ENCODE measurements at places on chromosomes 13 and 19.

DNA sequence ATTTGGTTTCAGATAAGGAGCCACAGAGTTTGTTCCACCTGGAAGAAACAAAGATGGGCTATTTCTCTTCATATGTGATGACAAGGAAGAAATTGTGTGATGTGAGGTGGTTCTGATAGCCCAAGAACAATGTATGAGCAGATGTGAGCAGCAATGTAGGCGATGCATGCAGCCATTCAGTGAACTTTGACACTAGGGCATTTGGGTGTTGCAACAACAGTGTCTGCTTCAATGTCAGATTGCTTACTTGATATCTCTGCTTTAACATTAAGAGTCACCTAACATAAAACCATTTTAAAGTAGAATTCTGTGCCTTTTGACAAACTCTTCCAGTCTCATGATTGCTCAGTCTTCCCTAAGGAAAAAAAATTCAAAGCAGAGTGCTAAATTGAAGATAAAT is 865.4 kb downstream of the SLITRK6 start:
- no peak for DNase-seq

GRCh38 chr13:38628554-38628953 is 58.3 kb upstream of the FREM2 start:
- DNase-seq, result no peak

DNA sequence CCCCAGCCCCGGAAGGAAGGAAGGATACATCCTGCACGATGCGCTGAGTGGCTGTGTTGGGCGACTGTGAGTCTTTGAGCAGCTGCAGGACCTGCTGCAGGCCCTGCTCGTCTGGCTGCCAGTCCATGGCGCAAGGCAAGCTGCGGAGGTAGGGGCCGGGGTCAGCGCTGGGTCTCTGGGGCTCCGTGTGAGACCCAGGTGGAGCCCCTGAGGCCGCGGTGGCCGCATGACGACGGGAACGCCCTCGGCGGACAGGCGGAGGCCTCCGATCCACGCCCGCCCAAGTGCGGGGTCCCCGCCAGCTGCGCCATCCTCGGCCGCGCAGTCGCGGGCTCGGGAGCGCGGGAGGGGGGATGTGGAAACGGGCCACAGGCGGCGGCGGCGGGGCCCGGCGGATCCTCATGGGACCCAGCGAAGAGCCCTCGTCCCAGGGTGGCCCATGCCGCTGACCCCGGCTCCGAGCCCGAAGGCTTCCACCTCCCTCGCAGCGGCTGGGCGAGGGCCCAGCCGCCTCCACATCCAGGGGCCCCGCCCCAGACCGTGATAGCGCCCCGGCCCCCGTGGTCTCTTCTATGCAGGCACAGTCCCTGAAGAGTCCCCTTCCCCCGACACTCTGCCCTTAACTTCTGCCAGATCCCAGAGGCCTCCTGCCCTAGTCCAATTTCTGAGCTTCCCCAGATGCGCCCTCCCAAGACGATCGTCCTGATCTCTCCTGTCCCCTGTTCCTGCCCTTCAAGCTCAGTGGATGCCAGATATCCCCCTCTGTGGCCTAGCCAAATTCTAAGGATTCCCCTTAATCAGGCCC is 2.7 kb downstream of the TNPO2 start:
- DNase-seq, result no peak

GRCh38 chr13:30676672-30677071 is 58.7 kb upstream of the ALOX5AP start:
- no peak for DNase-seq

GRCh38 chr13:27186295-27186694 is 14.7 kb upstream of the USP12 start:
- DNase-seq, result no peak

DNA sequence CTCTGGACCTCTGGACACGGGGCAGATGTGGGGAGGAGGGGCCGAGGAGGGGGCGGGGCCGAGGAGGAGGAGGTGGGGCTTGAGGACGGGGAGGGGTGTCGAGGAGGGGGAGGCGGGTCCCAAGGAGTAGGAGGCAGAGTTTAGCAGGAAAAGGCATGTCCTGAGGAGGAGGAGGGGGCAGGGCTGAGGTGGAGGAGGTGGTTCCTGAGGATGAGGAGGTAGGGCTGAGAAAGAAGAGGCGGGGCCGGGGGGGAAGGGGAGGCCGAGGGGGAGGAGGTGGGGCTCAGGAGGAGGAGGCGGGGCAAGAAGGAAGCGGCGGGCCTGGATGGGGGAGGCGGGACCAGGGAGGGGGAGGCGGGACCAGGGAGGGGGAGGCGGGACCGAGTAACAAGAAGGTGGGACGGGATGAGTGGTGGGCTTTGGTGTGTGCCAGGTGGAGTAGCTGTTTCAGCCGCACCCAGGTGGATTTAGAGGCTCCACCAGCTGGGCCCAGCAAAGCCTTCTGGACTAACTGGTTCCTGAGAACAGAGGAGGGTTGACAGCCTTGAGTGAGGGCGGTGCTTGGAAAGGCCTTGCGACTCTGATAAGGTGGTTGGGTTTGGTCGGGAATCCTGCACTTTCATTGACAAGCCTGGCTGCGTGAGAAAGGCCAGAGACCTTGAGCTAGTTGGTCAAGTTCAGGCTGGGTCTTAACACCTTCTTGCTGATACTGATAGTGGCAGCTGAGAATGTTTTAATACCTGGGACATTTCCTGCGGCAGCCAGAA is 7.7 kb downstream of the TECR start:
- DNase-seq, result peak; percentile 26
